ENCODE measurements at places on chromosomes 6 and 20.

DNA sequence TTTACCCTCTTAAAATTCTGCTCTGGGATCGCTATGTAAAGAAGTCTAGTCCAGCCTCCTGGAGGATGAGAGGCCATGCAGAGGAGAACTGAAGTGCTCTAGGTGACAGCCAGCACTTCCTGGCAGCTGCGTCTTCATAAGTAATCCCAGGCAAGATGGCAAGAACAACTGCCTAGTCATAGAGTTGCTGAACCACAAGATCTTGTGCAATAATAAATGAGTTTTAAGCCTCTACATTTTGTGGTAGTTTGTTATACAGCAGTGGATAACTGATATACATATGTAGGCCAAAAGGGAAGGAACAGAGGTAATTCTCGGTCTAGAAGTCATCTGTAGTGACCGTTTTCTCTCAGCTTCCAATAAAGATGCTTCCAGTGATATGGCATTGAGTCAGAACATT lies 103.8 kb upstream of the FLRT3 start:
- peak; percentile 8 for DNase-seq

DNA sequence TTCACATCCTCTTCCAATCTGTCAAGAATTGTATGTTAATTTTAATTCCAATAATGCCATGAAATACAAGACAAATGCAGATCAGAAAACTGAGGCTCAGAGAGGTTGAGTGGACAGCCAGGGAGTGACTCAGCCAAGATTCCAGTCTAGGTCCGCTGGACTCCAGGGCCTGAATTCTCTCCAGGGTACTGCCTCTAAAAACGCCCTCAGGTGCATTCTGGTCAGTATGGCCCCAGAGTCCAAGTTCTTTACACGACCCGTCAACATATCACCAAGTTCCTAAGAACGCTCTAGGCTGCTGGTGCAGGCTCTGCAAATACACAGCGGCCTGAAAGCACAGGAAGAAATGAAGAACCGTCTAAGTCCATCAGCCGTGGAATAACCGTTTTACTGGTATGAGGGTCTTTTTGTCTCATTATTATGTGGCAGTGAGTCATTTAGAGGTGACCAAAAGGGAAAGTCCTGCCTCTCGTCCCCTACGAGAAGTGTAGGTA lies 709 bp upstream of the ASXL1 start:
- peak; percentile 86 for DNase-seq

DNA sequence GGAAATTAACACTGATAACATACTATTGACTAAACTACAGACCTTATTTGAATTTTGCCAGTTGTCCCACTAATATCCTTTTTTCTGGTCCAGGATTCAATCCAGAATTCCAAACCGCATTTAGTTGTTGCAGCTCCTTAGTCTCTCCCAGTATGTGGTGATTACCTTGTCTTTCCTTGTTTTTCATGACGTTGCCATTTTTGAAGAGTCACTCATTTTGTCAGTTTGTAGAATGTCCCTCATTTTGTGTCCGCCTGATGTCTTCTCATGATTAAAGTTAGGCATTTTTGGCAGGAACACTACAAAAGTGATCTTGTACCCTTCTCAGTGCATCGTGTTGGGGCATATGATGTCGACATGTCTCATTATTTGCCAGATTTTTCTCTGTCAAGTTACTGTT lies 33.1 kb downstream of the DTD1 start:
- DNase-seq: no peak

DNA sequence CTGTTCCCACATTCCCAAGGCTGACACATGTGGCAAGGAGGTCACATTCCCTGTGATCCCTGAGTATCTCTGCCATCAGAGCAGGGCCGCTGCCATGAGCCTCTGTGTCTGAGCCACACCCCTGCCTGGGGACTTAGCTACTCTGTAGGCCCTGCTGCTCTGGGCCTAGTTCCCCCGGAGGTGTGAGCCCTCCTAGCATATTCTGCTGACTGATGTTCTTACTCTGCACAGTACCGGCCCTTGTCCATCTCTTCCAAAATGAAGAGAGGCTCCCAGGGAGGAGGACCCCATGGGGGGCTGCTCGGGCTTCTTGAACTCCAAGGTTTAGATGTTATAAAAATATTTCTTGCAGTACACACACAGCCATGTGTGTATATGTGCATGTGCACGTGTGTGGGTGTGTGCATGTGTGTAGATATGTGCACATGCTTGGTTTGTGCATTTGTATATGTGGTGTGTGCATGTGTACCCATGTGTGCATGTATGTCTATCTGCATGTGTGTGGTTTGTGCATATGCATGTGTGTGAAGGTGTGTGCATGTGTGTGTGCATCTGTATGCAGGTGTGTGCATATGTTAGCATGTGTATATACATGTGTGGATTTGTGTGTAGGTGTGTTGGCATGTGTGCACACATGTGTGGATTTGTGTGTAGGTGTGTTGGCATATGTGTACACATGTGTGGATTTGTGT lies 101.2 kb downstream of the ERMARD start:
- peak; percentile 54 for DNase-seq

GRCh38 chr6:124671324-124671723 lies 290.9 kb upstream of the RNF217 start:
- DNase-seq: no peak

GRCh38 chr6:130944486-130944885 lies 117.3 kb downstream of the SMLR1 start:
- DNase-seq: no peak

DNA sequence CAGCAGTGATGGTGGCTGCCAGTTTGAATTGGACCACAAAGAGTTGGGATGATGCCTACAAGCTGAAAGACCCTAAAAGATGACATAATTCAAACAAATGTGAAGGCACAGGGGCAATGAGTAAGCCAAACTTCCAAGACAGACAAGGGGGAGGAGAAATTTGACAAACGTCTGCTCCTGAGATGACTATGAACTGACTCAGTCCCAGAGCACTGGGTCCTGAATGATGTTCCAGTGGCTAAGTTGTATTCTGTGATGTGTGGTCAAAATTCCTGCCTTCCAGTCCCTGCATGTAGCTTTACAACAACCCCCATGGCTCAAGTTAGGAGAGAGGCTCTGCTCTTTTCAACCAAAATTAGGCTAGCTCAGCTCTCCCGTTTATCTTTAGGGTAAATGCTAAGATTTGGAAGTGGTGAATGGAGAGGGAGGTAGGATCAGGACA lies 86.1 kb upstream of the SIRPA start:
- DNase-seq: peak; percentile 98

DNA sequence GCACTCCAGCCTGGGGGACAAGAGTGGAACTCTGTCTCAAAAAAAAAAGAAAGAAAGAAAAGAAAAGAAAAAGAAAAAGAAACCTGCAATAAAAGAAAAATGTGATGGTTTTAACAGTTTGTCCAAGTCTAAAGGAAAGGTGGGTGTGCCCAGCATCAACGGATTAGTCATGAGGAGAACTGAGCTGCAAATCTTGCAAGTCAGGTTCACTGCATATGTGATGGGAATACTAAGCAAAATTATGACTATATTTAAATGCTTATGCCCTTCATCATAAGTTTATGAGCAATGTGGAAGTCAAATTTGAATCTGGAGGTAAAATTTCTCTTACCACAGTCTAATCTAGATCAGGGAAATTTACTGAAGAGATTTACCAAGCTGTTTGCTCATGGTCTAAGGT lies 13.1 kb upstream of the CDK19 start:
- peak; percentile 46 for DNase-seq

GRCh38 chr6:109239651-109240321 lies 142.5 kb downstream of the CD164 start:
- DNase-seq: no peak

DNA sequence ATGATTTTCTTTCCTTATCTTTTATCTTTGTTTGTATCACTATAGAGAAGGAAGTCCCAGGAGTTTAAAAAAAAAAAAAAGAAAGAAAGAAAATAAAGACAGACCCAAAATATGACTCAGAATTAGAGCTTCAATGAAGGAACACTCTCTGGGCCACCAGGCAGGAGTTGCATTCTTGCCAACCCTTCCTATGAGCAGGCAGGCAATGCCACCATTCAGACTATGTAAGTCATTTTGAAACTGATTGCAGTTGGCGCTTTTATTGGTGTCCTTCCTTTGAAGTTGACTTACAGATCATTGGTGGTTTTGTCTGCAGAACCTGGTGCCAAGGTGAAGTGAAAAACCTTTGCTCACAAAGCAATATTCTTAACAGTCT lies 50.3 kb downstream of the MYB start:
- DNase-seq: peak; percentile 86

GRCh38 chr6:21005816-21006570 lies 471.7 kb downstream of the CDKAL1 start:
- DNase-seq: peak; percentile 92

DNA sequence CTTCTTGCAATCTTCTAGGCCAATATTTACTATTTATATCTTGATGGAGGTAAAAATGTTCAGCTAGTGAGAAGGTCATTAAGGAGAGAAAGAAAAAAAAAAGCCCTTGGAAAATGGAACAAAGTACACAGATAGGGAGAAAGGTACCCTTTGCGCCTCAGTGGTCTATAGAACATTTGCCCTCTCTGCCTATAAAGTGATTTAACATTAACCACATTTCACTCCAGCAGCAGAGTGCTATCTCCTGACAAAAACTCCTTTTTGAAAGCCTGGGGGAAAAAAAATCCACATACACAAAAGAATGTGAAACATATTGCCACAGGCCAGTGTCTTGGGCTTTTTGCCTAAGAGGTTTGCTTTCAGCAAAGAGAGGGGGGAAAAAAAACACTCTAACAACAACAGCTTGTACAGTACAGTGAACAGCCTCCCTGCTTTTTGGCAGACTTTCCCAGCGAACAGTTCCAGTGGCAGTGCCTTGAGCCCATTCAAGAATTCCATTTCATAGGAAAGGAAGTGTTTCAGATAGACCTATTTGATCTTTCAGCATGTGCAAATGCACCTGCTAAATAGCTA lies 695 bp downstream of the ARHGAP18 start:
- peak; percentile 73 for DNase-seq

DNA sequence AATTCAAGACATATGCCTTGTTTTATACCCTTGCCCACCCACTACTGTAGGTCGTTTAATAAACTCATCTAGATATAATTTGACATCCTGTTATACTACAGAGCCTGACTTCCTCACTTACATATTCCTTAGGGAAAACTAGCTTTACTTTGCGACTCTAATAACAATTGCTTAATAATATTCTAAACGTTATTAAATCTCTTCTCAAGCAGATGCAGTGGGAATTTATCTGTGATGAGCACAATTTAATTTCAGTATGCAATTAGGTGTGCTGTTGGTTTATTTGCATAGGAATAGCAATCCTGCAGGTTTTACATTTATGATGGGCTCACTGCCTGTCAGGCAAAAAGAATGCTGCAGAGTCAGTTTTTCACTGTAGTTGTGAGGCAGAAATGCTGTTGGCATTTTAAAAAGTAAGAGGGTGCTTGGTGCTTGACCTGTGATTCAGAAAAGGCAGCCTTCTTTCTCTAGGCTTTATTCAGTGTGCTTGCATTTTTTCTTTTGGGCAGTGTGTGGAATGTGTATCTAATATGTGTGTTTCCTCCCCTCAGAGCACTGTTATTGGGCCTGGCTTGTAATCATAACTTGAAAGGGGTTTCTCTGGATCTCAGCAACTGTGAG lies 152.3 kb upstream of the SCGN start:
- DNase-seq: peak; percentile 14

- peak; percentile 81 for DNase-seq
Measured at GRCh38 chr6:28488916-28489365, 26.7 kb downstream of the GPX6 start.

GRCh38 chr6:152292555-152292954 lies 344.6 kb downstream of the SYNE1 start:
- DNase-seq: no peak

DNA sequence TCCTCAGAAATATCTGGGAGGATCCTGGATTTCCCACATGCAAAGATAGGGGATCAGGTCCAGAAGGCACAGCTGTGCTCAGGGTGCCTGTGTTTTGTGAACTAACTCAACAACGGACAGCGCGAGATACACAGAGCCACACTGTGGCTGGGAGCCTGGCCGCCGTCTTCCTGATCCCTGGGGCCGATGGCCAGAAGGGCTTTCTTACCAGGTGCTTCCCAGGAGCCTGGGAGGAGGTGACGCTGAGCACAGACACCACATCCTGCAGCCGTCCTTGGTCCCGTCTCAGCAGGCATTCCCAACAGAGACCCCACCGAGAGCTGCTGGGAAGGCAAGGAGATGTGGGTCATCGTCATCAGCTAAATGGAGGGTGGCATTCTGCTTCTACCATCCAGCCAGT lies 144.6 kb upstream of the AFDN start:
- DNase-seq: no peak

DNA sequence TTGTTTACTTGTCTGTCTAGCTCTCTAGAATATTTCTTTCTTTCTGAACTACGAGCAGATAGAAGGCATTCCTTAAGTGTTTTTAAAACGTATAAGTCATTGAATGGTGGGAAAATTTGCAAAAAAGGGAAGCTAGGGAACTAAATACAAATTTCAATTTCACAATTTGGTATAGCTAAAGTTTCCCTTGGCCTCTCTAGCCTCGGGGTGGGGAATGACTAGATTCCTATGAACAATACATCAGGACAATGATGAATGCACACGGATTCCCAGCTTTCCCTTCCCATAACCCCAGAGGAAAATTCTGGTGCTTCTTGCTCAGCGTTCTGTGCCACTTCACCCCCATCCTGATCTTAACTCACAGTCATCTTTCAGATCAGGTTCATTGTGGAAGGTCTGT lies 113.3 kb upstream of the ASF1A start:
- DNase-seq: peak; percentile 6

DNA sequence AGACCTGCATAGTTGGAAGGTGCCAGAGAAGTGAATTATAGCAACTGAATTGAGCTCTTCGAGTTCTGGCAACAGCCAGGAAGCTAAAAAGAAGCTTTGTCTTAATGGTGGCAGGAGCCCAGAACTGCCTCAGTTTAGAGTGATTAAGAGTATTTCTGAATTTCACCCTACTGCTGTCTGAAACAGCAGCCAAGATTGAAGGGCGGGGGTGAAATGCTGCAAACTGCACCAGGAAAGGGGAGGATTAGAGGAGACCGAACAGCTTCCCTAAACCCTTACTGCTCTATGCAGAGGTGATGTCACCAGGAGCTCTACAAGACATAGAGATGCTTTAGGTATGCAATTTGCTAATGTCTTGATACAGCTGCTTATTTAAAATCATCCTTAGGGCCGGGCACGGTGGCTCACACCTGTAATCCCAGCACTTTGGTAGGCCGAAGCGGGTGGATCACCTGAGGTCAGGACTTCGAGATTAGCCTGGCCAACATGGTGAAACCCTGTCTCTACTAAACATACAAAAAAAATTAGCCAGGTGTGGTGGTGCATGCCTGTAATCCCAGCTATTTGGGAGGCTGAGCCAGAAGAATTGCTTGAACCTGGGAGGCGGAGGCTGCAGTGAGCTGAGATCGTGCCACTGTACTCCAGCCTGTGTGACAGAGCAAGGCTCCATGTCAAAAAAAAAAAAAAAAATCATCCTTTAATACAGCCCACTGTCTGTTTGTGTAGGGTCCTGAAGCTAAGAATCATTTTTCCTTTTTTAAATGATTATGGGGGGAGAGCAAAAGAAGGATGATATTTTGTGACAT lies 91.7 kb upstream of the IYD start:
- DNase-seq: no peak

Measured in M059J (cell line).